HFFc6 (cell line): ENCODE measurements at places on chromosomes 3 and 15. TPM values are rescaled to one million over a fixed set of nuclear protein-coding genes. Genes with fewer than 3 reads are reported as not detected.

- DNase-seq: no peak
Measured at GRCh38 chr3:10351013-10351735, 30.3 kb upstream of the SEC13 start.

DNA sequence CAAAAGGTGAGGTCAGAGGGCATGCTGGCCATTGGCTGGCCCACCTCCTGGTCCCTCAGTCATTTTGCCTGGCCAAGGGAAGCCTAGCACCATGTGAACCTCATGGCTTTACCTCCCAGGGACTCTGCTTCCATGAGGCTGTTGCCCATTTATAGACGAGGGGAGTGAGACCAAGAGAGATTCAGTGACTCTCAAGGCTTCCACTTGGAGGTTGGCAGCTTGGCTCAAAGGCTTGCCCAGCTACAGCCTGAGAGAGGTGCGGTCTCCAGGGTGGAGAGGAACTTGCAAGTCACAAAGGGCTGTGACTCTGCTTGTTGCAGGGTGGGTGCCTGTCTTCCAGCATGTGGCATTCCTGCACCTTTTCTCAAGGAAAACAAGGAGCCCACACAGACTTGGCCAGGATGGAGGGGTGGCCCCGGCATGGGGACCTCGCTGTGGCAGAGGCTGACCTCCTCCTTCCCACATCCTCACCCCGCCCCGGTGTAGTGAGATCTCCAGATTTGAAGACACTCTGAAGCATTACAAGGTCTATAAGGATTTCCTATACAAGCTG, 24.5 kb downstream of the CFAP100 start:
- no peak for DNase-seq

DNA sequence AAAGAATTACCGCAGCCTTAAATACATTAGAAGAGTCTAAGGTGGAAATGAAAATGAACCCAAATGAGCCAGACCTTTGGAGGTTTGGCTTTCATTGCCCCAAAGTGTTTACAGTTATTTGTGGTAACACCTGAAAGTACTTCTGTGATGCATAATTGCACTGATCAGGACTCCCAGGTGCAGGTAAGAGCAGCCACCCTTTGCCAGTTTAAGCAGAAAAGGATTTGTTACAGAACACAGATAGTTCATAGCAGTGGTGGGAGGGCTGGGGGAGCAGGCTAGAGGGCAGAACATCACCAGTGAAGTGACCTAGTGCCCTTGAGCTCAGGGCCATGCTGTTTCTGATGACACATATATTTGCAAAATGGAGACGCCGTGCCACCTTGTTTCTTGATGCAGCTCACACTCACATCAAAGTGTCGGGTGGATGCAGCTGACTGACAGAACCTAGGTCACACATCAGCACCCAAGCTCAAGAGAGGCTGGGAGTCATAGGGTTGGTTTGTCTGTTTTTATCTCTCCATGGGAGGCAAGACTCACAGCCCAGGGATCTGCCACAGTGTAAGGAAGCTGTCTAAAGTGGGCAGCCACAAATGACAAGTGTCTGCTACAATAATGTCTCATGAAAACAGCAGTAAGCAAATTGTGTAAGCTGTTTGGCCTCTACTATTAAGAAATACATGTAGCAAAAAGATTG, 49.1 kb downstream of the NEK11 start:
- DNase-seq: no peak

DNA sequence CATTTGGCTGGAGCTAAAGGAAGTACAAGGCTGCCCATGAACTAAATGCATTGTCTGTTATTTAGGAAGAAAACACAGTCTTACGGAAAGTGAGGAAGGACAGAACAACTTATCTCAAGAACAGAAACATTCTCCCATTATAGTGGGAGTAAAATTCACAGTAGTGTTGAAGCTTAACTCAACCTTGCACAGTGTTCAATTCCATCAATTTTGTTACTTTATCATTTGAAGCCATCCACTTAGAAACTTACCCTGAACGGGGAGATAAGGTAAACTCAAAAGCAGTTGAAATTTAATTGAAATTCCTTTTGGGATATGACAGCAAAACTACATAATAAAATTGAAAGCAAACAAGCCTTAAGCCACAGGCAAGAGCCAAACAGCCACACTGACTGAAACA, 186.9 kb downstream of the PCCB start:
- no peak for DNase-seq

- DNase-seq: peak; percentile 98
Measured at GRCh38 chr15:48940508-48940907, 23.2 kb downstream of the SHC4 start.

The CCDC174 gene
- total RNA-seq: 10.4 and 10.6 TPM in 2 replicates

The EPB42 gene
- total RNA-seq: not detected in 3 replicates

The CEMIP gene
- total RNA-seq: 4.9 to 49.1 TPM (median 15.9 TPM) in 3 replicates

The RNF13 gene
- 20.5 and 23.0 TPM in 2 replicates for total RNA-seq

The NOX5 gene
- 0.18 and 0.57 TPM in 2 replicates for total RNA-seq
